ENCODE measurements at places on chromosomes 12 and 14. TPM values are rescaled to one million over a fixed set of nuclear protein-coding genes. Genes with fewer than 3 reads are reported as not detected.

GRCh38 chr12:3990501-3991280 is 117.5 kb upstream of the PARP11 start:
- DNase-seq, result no peak

GRCh38 chr12:101566318-101566717 is 28.5 kb upstream of the MYBPC1 start:
- DNase-seq, result no peak

DNA sequence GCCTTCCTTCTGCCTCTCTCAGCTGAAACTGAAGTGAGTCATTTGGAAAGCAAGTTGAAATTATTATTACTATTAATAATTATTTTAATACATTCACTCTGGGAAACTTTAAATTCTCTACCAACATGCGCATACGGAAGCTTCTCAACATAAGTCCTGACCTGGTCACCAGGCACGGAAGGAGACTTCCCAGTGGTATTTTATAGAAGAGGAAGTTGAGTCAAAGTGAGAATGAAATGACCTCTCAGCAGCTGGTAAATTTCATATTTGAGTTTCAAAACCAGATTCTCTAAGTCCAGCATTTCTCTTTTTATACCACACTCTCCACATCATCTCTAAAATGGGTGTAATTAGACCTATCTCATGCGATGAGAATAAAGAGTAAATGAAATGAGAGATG is 747.4 kb downstream of the VRK1 start:
- no peak for DNase-seq

DNA sequence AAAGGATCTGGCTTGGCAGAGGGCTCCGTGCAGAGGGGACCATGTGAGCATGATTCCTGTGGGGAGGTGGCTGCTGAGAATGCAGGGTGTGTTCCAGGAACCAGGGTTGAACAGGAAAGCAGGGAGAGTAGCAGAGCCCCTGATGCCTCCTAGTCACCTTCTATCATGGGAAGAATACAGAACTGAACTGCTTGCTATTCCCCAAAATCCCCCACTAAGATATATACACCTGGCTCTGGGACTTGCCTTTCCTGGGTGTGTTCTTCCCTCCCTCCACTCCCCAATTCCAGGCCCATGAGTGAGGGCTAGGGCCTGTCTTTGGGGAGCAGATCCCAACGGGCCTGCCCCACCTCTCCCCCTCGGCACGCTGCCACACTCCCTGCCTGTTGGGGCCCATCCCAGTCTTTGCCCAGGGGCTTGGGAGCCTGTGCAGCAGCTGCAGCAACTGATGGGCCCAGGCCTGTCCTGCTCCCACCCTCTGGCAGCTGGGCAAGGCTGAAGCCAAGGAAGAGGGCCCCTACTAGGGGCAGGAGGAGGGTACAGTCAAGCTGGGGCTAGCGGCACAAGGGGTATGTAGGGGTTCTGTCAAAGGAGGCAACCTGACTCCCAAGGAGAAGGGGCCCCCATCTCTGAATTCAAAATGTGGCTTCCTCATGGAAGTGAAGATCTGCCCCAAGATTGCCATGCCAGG is 3.2 kb downstream of the AJUBA start:
- no peak for DNase-seq

DNA sequence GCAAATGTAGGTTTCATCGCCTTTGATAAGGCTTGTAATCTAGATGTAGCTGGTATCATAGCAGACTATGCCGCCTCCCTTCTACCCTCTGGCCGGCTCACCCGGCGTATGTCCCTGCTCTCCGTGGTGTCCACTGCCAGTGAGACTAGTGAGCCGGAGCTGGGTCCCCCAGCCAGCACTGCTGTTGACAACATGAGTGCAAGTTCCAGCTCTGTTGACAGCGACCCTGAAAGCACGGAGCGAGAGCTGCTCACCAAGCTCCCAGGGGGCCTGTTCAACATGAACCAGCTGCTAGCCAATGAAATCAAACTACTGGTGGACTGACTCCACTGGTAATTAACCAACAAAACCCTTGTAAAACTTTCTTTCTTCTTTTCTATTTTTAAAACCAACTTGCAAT is 49.0 kb upstream of the A2ML1 start:
- no peak for DNase-seq

The POTEM gene
- total RNA-seq, result not detected

Data from activated B cell treated with CpG ODN at 0.5 μM for 24 hours (primary cell).